ENCODE measurements at places on chromosomes 5 and 9.

- DNase-seq: no peak
These were observed 4.6 kb upstream of the MYORG start for GRCh38 chr9:34381323-34381722.

- DNase-seq: no peak
These were observed 37.2 kb upstream of the F2RL2 start for GRCh38 chr5:76660360-76660759.

GRCh38 chr5:174723315-174723978 lies 935 bp upstream of the MSX2 start:
- DNase-seq: no peak

DNA sequence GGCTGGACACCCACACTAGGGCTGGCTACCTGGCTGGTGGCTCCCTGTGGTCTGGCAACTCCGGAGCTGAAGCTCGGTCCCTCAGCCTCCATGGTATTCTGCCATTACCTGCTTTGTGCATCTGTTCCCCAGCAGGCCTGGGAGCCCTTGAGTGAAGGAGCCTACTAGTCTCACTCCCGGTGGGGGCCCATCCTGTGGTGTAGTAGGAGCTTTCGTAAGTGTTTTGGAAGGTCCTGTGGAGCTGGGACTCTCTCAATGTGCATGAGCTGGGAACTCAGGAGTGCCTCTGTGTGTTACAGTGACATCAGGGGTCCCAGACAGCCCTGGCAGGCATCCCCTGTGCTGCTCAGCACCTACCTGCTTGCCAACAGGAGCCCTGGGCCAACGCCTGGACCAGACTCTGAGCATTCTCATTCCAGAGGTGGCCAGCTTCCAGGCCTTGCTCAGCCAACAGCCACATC lies 267.1 kb downstream of the GADD45G start:
- DNase-seq: no peak

GRCh38 chr9:124840300-124840833 lies 12.9 kb upstream of the WDR38 start:
- no peak for DNase-seq

GRCh38 chr5:101626572-101626971 lies 669.5 kb downstream of the SLCO4C1 start:
- no peak for DNase-seq

DNA sequence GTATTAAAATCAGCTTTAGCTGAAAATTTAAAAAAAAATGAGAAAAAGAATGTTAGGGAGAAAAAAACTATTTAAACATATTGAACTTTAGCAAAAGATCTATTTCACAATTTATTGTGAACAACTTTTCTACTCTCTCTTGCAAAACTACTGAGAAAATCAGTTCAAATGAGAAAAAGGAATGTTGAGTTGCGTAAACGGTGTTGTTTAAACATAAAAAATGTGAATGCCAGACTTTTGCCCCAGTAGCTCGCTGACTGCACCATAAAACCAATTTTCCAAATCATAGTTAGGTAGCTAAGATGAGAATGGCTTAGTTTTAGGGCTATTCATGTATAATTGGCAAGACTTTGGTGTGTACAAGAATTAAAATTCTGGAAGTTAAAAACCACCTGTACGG lies 13.4 kb upstream of the RAD23B start:
- DNase-seq: no peak

DNA sequence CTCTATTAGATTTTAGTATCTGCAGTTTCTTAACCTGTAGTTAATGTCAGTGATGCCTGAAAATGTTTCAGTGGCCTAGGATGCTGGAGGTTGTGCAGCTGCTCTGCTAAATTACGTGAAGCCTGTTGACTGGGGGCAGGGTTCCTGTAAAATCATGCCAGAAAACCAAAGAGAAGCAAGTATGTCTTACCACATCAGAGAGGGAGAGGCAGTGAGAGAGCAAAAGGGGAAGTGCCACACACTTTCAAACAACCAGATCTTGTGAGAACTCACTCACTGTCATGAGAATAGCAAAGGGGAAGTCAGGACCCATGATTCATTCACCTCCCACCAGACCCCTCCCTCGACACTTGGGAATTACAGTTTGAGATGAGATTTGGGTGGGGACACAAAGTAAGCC lies 83.9 kb upstream of the CYLC2 start:
- no peak for DNase-seq

DNA sequence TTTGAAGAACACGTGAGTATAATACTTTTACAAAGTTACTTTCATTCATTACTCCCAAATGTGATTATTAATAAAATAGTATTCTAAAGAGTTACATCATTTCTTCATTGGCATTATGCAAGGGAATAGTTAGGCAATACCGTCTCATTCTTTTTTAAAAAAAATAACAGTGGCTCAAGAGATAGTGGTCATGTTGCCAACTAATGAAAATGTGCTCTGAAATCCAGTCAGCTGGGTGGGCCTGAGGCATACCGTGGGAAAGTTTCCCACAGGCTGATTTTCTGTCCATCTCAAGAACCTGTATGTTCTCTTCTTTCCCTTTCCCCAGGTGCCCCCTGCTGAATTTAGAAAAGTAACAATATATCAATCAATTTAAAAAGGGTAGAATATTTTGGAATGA lies 40.8 kb upstream of the ROPN1L start:
- no peak for DNase-seq

DNA sequence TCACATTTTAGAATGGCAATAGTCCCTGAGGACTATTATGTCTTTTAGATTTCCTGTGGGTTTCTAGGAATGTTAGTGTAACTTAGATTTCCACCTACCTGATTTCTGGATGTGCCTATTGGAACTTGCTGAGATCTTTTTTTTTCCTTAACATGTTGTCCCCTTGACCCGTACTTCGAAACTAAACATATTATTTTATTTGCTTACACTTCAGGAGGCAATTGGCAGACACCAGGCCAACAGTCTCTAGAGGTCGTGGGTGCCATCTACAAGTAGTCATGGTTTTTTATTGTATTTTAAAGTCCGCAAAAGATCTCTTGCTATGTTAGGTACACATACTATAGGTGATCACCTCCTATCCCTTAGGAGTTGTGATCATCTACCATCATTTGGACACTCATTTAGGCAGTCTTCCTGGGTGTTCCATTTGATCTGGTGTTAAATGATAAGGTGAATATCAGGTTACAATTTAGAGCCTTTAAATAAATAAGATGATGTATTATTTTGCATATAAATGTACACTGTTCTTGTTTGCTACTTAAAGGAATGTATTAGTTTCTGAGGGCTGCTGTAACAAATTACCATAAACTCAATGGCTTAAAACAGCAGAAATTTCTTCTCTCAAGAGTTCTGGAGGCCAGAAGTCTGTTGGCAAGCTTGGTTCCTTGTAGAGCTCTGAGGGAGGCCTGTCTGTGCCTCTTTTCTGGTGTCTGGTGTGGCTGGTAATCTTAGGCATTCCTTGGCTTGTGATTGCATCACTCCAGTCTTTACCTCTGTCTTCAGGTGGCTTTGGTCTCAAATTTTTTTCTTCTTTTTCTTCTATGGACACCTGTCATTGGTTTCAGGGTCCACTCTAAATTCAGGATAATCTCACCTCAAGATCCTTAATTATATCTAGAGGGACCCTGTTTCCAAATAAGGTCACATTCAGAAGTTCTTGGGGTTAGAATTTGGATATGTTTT lies 64.8 kb downstream of the ZCCHC7 start:
- no peak for DNase-seq

DNA sequence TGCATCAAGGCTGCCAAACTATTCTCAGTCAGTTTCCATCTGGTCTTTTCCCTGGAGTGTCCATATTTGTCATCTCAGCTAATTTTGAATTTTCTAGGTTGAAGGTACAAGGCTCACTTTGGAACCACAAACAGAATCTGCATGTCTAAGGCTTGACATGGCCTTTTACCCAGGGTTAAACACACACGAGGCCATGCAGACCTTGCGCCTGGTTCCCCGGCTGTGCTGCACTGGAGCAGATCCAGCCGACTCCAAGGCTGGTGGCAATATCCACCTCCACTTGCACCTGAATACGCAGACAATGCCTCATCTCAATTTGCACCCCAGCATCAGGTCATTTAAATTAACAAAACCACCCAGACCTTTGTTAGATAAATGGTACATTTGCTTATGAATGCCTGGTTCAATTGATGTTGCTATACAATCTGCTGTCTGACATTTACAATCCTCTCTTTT lies 276.2 kb downstream of the HSPA4 start:
- no peak for DNase-seq

GRCh38 chr5:152942633-152943336 lies 537.7 kb upstream of the NMUR2 start:
- DNase-seq: no peak

DNA sequence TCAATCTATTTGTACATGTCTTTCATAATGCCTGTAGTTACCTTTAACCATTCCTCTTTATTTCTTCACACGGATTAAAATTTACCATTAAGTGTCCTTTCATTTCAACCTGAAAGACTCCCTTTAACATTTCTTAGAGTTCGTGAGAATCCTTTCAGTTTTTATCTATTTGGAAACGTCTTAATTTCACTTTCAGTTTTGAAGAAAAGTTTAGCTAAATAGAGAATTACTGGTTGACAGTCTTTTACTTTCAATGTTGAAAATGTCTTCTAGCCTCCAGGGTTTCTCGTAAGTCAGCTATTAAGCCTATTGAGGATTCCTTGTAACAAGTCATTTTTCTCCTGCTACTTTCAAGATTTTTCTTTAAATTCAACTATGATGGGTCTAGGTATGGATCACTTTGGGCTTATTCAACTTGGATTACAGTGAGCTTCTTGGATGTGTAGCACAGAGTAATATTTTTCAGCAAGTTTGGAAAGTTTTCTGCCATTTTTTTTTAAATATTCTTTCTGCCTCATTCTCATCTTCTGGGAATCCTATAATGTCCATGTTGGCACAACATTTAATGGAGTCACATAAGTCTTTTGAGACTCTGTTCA lies 48.5 kb downstream of the RFX3 start:
- DNase-seq: no peak

DNA sequence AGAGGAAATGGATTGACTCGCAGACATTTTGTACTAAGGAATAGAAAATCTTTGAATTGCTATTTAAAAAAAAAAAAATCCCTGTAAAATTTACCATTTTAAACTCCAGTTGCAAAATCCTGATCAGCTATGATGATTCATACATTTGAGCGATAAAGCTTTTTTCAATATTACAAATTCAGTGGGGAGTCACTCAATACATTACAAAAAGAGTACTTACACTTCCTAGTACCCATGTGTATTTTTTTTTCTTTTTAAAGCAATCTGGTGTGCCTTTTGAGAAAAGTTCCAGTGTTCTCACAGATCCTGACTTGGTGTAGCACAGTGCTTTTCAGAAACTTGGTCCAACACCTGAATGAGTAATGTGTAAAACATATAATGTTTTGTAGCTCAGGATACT lies 54.3 kb downstream of the PIK3R1 start:
- DNase-seq: no peak

DNA sequence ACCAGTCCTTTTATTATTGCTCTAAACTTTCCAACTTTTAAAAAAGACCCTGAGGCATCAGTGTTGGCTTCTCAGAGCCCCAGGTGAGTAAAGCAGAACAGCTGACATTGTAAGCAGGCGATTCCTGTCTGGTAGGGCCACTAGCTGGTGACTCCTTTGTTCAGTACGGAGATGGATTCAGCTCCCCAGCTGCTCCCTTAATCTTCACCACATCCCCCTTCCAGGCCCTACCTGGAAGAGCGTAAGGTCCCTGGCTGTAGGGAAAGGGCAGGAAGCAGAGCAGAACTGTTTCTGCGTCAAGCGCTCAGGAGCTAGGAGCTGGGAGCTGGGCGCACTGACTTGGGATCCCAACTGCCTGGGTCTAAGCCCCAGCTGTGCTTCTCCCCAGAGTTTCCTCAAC lies 203.7 kb upstream of the TAS2R1 start:
- no peak for DNase-seq

DNA sequence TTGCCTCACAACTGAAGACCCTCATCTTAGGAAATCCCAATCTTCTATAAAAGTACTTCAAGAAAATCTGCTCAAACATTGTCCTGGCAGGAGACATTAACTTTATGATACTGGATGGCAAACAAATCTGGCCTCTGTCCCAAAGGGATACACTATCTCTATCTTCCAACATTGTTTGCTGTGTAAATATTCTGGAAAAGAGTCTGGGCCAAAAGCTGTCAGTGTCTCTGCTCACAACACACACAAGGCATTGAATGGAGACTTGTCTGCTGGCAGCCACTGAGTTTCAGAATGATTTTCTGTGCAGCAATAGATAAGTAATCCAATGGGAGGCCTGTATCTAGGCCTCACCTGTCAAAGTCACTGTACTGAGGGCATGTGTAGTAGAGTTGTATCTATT lies 471.1 kb downstream of the DMAC1 start:
- no peak for DNase-seq

GRCh38 chr9:128706671-128707381 lies 4.5 kb downstream of the PKN3 start:
- no peak for DNase-seq

GRCh38 chr5:171271798-171272197 lies 37.2 kb upstream of the TLX3 start:
- no peak for DNase-seq

DNA sequence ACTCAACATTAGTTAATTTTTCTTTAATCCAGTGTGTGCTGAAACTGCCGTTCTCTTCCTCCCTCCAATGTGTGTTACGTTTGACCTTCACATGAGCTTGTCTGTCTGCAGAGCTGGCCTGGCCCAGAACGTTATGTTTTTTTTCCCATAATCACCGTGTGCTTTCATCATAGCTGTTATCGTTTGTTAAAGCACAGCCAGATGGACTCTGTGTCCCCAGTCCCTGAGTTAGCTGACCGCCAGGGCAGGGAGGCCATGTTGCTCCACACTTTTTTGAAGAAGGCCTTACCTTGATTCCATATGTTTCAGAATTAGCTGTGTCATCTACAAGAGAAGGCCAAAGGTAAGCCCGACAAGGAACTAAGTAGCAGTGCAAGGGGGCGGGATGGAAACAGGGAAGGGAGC lies 55.7 kb downstream of the HSD17B3 start:
- no peak for DNase-seq

DNA sequence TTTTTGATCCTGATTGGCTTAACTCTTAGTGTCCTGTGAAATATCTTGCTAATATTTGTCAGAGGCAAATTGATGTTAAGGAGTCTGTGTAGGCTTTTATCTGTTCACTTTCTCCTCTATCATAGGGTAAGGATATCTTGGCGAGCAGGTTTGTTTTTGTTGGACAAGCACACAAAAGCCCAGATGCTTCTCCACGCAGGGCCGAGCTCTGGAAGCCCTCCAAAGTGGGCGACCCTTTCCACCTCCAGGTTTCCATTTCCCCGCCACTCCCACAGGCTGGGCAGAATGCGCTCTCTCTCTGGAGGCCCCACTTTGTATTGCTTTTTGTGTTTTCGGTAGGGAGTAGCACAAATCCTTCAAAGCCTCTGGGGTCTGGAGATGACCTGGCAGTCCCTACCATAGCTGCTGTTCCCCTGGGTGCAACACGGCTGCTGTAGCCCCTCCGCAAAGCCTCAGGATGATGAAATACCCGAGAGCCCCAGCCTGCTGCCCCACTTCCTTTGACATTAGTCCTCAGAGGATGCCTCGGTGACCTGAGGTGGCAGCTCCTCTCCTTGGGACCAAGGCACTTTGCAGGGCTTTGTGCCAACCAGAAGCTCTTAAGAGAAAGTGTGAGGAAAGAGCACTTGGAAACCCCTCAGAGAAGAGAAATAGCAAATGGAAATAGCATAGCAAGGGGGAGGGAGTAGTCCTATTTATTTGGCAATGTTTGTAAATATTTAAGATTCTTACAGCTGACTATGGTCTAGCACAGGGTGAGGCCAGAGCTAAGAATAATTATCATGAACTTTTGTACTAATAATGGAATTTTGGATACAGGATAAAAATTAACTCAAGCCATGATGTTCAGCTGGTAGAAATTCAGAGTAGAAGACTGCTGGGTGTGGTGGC lies 122.8 kb downstream of the ARHGEF28 start:
- no peak for DNase-seq

GRCh38 chr5:110086658-110087388 lies 397.1 kb downstream of the MAN2A1 start:
- DNase-seq: no peak
